ENCODE measurements at places on chromosomes 2 and 18.

DNA sequence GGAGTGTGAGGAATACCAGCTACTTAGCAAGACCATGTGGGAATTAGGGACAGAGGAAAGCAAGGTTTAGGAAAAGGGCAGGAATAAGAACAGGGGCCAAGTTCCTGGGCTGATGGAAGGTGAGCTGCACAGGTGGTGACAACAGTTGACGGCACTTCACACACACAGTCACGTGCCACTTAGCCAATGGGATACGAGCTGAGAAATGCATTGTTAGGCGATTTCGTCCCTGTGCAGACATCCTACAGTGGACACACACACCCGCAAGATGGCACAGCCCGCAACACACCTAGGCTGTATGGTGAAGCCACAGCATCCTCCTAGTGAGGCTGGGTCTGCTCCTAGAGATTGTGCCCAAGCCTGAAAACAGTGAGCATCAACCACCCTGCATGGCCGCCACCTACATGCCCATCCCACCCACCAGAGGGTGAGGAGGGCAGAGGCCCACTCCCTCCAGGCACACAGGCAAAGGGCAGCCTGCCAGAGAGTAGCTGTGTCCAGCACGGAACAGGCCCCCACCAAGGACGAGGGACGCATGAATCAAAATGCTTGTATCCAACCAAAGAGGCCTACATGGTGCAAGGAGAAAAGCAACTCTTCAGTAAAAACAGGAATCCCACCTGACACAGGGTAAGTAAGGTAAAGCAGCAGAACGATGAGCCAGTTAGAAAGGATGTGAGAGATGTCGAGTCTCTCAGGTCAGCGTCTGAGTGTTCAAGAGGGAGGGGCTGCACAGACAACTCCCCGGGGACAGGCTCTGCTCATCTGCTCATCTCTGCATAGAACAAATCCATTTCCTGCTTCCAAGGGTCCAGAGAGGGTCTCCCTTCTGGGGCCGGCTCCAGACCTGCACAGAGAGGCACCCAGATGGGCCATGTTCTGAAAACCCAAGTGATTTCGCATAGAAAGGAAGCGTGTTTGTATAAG, 51.3 kb downstream of the ZNF516 start:
- DNase-seq = no peak

- no peak for DNase-seq
Observed at GRCh38 chr2:46116150-46116549, 181.1 kb upstream of the EPAS1 start.

- peak; percentile 48 for DNase-seq
Observed at GRCh38 chr2:189049709-189050164, 75.6 kb downstream of the COL3A1 start.

DNA sequence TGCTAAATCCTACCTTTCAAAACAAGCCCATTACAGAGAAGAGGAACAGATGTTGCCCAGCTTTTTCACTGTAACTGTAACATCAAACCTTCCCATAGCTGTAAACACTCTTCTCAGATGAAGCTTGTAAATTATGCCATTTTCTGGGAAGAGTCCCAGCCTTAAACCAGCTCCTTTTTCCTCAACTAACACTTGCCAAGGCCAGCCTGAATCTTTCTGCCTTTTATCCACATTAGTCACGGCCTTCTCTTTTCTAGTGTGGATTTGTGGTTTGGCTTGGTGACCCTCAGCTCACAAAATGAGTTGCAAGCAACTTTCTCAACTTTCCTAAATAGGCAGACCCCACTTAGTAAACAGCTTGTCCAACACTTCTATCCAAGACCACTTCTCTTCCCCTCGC, 90.2 kb downstream of the CABLES1 start:
- DNase-seq = peak; percentile 97

GRCh38 chr2:237464757-237465391, 22.2 kb upstream of the MLPH start:
- no peak for DNase-seq

GRCh38 chr18:63054901-63055584, 264.5 kb downstream of the BCL2 start:
- DNase-seq = no peak

- no peak for DNase-seq
Observed at GRCh38 chr18:76410660-76411417, 84.2 kb downstream of the ZNF516 start.

- no peak for DNase-seq
Observed at GRCh38 chr18:49529596-49529995, 32.3 kb upstream of the LIPG start.

GRCh38 chr18:62403120-62403519, 78.0 kb downstream of the TNFRSF11A start:
- DNase-seq = no peak

GRCh38 chr2:231297108-231297908, 98.2 kb upstream of the B3GNT7 start:
- no peak for DNase-seq

- no peak for DNase-seq
Observed at GRCh38 chr2:60486551-60486950, 66.9 kb downstream of the BCL11A start.

DNA sequence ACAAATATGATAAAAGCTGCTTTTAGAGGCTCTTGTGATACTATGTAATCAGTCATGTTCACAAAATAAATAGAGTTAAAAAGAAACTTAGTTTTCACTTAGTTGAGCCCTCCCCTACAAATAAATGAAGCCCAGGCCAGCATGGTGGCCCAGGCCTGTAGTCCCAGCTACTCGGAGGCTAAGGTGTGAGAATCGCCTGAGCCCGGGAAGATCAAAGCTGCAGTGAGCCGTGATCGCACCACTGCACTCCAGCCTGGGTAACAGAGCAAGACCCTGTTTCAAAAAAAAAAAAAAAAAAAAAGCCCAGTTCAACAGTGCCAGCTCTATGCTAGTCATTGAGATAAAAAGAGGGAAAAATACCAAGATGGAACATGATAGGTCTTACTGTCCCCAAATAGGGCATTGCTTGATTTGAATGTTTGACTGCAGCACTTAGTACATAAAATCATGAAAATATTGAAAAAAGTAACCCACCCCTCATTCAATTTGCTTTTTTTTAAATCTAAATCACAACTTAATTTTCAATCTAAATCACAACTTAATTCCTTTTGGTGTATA, 1.5 kb downstream of the ASNSD1 start:
- DNase-seq = no peak

DNA sequence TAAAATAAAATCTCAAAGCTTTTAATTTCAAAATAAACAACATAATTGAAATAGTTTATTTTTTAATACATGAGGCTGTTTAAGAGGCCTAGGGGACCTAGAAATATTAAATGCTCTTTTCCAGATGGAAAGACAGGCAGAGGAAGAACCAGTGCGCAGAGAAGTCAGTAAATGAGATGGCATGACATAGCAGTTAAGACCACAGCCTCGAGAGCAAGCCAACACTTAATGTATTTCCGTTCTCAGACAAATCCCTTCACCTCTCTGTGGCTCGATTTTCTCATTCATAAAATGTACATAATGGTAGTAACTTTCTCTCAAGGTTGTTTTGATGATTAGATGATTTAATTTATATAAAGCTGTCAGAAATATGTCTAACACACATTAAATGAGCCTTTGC, 405.1 kb upstream of the CWC22 start:
- DNase-seq = no peak

DNA sequence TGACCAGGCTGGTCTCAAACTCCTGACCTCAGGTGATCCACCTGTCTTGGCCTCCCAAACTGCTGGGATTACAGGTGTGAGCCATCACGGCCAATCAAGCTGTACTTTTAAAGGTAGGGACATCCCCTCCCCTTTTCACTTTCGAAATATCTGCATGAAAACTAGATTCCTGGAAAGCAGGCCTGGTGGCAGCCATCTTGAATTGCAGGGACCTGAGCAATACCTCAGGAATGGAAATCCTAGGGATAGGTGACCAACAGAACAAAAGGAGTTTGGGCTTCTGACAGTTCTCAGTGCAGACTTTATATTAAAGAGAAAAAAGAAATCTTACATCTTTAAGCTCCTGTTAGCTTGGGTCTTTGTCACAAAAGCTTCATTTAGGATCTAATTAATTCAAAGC, 62.6 kb downstream of the KLF7 start:
- no peak for DNase-seq

GRCh38 chr2:6947929-6948676, 30.9 kb downstream of the RNF144A start:
- DNase-seq = no peak

DNA sequence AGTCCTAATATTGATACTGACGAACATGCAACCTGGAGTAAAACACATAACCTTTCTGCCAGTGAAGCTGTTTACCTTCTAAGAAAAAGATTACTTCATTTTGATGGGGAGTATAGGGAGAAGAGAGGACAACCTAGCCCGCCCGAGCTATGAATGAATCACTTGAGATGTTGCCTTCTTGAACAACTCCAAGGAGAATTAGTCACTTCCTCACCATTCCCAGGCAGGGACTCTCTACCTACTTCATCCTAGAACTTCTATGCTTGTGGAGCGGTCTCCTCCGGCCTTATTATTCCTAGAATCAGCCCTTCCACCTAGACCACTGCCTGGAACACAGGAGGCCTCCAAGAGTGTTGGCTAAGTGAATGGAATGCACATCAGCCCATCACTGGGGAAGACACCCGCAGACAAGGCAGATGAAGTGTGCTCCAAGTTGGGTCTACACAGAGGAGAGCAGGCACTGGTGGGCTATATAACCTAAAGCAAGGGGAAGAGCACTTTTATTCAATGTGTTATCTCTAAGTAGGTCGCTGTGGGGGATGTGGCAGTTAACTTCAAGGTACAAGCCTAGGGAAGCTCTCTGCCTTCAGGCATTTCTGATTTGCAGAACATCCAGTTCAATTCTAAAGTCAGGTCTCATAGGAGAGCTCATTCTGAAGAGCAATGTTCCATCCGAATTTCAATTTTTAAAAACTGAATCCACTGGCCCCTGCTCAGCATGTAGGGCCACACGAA, 57.4 kb downstream of the STK39 start:
- DNase-seq = no peak

DNA sequence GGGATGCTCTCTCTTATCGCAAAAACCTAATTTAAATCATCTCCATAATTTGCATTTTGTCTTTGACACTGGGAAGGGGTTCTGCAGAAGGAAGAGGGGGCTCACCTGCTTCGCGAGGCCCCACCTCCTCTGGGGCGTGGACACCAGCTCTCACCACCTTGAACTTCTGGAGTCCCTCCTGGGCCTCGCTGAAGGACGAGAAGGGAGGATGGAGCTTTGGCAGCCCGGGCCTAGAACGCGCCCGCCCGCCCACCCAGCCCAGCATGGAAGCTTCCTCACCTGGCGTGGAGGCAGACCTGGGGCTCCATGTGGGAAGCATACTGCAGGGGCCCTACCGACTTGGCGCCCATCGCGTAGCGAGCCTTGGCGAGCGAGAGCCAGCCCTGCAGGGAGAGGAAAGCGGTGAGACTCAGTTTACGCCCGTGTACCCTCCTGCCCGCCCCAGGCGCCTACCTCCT, 1.1 kb upstream of the IMP4 start:
- DNase-seq = no peak

- no peak for DNase-seq
Observed at GRCh38 chr2:9030190-9030589, 26.7 kb upstream of the MBOAT2 start.

GRCh38 chr2:65630643-65631042, 198.2 kb upstream of the SPRED2 start:
- peak; percentile 66 for DNase-seq

- DNase-seq = no peak
Observed at GRCh38 chr2:86793752-86794151, 3.0 kb upstream of the CD8A start.

DNA sequence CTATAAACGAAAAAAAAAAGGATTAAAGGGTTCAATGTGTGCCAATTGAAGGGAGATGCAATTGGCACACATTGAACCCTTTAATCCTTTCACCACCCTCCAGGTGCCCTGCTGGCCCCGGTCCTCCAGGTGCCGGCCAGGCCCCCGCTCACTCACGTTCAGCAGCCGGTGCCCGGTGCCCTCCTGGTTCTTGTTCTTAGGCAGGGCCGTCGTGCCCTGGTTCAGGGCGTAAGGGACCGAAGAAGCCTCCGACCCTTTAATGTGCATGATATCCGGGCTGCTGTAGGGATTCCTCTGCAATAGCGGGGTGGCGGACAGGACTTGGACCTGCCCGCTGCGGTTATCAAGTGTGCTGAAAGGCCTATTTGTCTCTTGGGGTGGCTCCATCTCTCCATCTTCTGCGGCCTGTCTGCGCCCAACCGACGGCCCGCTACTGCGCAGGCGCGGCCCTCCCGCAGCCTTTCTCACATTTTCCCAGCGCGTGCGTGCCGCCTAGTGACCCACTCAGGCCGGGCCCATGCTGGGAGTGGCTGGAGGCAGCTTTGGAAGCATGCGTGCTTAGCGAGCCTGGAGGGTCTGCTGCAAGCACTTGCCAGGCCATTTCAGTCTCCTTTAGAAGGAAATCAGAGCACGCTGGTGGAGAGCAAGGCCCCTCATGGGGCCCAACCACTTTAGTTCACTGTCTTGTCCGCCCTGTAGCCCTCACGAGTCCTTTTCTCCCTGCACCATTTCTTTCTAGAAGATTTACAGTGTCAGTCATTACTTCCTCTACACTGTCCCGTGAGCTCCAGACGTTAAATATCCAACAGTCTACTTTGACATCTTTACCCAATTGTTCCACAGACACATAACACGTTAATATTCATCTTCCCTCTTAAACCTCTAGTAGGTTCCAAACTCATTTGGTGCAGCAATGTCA, 24.3 kb downstream of the TMEM237 start:
- peak; percentile 49 for DNase-seq

GRCh38 chr2:161243905-161244304, 64.3 kb upstream of the PSMD14 start:
- no peak for DNase-seq

GRCh38 chr2:6645672-6646071, 220.0 kb downstream of the CMPK2 start:
- DNase-seq = no peak

- DNase-seq = no peak
Observed at GRCh38 chr2:211014376-211014775, 458.0 kb downstream of the CPS1 start.

GRCh38 chr2:224033601-224034000, 5.5 kb downstream of the SERPINE2 start:
- no peak for DNase-seq

GRCh38 chr2:240644171-240644651, 18.9 kb downstream of the GPR35 start:
- DNase-seq = no peak

DNA sequence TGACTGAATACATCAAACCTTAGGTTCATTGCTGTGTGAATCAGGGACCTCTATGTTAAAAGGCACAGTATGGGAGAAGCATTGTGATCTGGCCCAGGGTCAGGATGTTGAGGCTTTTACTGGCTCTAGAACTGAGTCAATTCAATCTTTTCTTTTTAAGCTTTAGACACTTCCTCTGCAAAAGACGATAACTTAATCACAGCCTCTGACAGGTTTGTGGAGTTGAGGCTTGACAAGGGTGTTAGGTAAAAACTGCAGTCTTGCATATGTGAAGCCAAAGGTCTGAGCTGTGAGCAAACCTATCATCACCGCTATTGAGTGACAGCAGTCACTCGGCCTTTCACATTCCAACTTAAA, 17.3 kb upstream of the ARHGAP25 start:
- no peak for DNase-seq

DNA sequence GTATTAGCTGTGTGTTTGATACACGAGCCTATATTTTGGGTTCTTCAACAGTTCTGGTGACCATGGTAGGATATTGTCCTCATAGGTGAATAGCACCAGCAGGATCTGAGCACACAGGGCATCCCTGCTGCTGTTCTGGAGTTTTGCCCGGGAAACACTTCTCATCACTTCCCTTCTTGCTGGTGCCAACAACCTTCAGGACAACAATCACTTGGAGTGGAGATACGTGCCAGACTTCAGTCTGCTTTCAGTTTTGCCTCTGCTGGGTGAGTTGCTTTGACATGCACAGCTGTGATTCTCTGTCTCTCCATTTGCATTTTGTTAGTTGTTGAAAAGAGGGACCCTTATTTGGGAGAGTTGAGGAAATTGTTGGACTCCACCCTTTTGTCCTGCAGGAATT, 1347.2 kb upstream of the DDX18 start:
- no peak for DNase-seq
